NCI-H82 (cell line): ENCODE measurements at places on chromosomes 6 and 20.

- DNase-seq, result no peak
Measured at GRCh38 chr6:148848915-148849314, 102.1 kb downstream of the UST start.

GRCh38 chr6:129621252-129621651 is 88.7 kb downstream of the ARHGAP18 start:
- peak; percentile 37 for DNase-seq

DNA sequence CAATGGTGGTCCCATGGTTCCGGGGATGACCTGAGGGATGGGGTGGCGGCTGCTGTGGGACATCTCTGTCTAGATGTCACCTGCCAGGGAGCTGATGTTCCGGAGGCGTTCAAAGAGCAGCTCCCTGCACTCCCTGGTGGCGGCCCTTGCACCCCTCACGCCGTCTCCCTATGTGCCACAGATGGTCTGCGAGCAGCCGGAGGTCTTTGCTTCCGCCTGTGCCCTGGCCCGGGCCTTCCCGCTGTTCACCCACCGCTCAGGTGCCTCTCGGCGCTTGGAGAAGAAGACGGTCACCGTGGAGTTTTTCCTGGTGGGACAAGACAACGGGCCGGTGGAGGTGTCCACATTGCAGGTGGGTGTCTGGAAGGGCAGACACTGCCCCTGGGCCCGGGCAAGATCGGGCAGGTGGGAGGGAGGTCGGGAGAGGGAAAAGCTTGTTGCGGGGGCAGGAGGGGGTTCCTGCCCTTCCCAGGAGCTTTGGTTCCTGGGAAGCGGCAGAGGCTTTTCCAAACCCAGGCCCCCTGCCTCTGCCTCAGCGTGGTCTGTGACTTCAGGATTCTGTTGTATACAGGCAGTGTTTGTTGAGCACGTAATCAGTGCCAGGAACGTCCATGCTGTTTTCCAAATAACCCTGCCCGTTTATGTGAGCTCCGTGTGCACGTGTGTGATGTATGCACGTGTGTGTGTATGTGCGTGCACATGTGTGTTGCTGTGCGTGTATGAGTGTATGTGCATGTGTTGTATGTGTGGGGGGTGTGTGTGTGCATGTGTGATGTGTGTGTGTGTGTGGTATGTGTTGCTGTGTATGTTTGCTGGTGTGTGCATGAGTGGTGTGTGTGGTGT is 1.9 kb downstream of the NPEPL1 start:
- no peak for DNase-seq

- DNase-seq, result peak; percentile 85
Measured at GRCh38 chr6:52286798-52287432, 2.4 kb upstream of the MCM3 start.

DNA sequence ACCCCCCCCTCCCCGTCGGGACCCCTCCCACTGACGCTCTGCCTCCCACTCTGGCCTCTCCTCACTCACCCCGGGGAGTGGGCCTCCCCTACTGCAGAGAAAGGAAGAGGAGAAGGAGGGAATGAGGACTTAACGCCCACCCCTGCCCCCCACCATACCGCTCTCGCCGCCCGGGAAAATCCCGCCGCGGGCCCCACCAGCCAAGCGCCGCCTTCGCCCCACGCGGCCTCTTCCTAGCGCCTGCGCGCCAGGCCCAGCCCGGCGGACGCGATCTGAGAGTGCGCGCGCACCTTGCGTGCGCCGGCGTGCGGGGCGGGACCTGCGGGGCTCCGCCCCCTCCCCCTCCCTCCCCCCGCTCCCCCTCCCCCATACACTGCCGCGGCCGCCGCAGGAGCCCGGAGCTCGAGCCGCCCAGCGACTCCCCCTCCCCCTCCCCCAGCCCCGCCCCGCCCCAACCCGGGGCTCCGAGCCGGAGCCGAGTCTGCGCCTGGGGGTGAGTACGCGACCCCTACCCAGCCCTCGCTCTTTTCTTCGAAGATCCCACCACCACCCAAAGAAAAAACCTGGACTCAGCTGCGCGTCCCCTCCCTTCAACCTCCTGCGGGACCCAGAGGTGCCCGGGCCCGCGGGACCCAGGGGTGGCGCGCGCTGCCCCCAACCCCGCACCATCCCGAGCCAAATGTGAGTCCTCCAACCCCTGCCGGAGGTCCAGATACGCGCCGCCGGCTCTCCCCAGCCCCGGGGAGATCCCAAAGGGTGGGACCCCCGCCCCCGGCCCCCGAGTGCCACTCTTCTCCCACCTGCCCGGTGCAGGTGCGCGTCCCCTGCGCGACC is at the start of the genes MRPL14 and TMEM63B:
MRPL14 (minus strand) TSS at position 267 of the 834 bp plus-strand sequence. CDS start 10,841 bp downstream, outside the sequence.
TMEM63B (plus strand) TSS at position 369 of the 834 bp plus-strand sequence. CDS start 7,031 bp downstream, outside the sequence.
- peak; percentile 93 for DNase-seq

GRCh38 chr6:45706319-45706718 is 309.3 kb downstream of the CLIC5 start:
- no peak for DNase-seq

- no peak for DNase-seq
Measured at GRCh38 chr6:36610041-36610955, 16.1 kb downstream of the SRSF3 start.

- DNase-seq, result no peak
Measured at GRCh38 chr6:166800137-166800536, 156.2 kb downstream of the RNASET2 start.
